ENCODE measurements at places on chromosomes 2 and 18.

- DNase-seq: no peak
Observed at GRCh38 chr2:71647356-71647755, 194.0 kb downstream of the DYSF start.

GRCh38 chr18:49631146-49631866, 69.4 kb downstream of the LIPG start:
- DNase-seq: no peak

- DNase-seq: no peak
Observed at GRCh38 chr18:9433671-9434121, 41.6 kb upstream of the RALBP1 start.

GRCh38 chr2:42906111-42906556, 113.8 kb upstream of the HAAO start:
- no peak for DNase-seq

DNA sequence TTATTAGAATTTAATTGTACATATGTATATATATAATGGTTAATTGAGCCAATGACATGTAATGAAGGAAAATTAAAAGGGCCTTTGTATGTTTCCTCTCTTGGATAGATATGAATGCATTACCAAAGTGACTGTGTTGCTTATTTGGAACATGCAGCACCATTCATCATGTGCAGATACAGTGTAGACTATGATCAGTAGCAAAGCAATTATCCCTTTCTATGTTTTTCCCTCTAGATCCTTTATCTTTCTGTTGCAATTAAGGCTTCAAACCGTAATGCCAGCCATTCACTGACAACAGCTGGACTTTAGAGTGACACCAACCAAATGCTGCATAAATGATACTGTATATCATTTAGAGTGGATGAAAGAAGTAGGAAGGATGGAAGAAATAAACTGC, 565.2 kb downstream of the NRXN1 start:
- DNase-seq: no peak

GRCh38 chr18:44054514-44054913, 626.2 kb upstream of the SETBP1 start:
- DNase-seq: no peak

DNA sequence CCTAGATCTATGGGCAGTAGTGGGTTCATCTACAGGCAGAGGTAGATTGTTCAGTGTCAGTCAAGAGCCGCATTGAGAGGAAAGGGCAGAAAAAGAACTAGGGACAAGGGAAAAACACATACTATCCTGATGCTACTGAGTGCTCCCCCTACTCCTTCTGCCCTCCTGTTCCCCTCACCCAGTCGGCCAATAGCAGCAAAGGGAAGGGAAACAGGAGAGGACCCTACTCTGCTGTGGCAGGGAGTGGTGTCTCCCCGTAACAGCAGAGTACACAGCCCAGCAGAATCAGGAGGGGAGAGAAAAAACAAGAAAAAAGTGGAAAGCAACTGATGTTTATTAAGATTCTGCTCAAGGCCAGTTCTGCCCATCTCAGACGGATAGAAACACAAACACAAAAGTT, 136.1 kb upstream of the CCDC150 start:
- DNase-seq: no peak

DNA sequence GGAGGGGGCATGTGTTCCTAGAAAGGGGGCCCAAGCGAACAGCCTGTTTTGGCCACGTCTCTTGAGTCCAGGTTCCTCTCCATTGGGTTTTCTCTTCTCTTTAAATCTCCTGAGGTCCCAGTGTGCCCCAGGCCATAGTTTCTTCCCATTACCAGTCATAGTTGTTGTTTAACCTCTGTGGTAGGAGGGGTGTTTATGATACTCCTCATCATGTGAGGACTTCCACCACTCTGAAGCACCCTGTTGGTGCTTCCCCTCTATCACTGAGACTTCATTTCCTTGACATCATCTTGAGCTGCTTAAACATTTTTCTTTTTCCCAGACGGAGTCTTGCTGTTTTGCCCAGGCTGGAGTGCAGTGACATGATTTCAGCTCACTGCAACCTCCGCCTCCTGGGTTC, 45.9 kb downstream of the WIPF1 start:
- no peak for DNase-seq

GRCh38 chr2:117492209-117492851, 322.2 kb upstream of the DDX18 start:
- no peak for DNase-seq

DNA sequence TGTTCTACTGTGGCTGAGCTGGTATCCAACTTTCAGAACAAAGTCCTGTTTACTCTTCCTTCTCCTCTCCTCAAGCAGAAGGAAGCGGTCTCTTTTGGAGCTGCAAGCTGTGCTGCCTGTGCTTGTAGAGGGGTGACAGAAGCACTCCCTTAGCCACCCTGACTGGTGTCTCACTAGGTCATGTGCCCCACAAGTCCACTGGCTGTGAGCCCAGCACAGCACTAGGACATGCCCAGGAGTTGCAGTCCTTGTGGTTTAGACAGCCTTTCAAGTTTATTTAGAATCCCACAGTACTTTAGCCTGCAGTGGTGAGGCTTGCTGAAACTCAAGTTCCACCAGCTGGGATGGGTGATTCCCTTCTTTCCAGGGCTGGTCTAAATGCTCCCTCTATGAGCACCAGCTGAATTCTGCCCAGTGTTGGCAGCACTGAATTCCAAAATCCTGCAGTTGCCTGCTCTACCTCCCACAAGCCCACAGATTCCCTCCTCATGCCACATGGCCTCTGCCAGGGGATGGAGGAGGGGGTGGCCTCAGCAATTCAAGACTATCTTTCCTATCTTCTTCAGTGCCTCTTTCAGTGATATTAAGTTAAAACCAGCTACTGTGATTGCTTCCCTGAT, 61.2 kb downstream of the CCDC85A start:
- no peak for DNase-seq

- DNase-seq: no peak
Observed at GRCh38 chr18:23137788-23138216, 2.5 kb downstream of the CABLES1 start.

- no peak for DNase-seq
Observed at GRCh38 chr2:3712831-3713503, 9.6 kb downstream of the DCDC2C start.

- no peak for DNase-seq
Observed at GRCh38 chr2:212001325-212001724, 537.3 kb downstream of the ERBB4 start.

- no peak for DNase-seq
Observed at GRCh38 chr2:218016810-218017209, 14.0 kb upstream of the TNS1 start.

- no peak for DNase-seq
Observed at GRCh38 chr2:80476535-80477117, 172.1 kb upstream of the LRRTM1 start.

DNA sequence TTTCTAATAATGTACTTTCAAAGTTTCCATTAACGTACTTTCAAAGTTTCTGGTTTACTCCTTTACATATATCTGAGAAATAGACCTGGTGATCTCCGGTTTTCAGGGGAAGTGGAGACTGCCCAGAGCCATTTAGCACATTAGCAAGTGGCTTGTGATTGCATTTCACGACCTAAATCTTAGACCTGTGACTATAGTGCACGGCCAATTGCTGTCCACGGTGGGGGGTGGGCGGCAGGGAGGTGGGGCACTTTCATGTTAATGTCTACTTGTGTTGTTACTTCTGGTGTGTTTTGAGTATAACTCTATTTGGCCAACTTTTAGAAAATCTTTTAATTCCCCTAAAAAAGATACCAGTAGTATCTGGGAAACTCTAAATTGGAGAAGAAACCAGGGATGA, 11.3 kb downstream of the GATA6 start:
- no peak for DNase-seq

DNA sequence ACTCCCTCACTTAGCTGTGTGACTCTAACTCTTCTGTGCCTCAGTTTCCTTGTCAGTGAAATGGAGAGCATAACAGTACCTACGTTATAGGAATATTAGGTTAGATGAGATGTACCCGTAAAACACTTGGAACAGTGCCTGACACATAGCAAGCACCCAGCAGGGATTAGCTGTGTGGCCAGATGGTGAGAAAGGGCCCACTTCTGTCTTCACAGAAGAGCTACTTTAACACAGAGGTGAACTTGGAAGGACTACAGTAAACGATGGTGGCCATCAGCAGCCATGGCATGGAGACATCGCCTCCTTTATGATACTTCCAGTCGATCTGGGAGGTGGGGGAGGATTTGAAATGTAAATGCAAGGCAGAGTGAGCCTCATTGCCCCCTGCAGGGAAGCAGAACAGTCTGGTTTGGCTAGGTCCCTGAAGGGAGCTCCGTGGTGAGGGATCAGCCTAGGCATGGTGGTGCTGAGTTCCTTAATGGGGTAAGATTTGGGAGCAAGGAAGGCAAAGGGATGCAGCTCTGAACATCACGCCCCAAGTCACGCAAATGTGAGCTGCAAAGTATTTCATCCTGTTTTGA, 101.7 kb upstream of the ALPP start:
- no peak for DNase-seq

DNA sequence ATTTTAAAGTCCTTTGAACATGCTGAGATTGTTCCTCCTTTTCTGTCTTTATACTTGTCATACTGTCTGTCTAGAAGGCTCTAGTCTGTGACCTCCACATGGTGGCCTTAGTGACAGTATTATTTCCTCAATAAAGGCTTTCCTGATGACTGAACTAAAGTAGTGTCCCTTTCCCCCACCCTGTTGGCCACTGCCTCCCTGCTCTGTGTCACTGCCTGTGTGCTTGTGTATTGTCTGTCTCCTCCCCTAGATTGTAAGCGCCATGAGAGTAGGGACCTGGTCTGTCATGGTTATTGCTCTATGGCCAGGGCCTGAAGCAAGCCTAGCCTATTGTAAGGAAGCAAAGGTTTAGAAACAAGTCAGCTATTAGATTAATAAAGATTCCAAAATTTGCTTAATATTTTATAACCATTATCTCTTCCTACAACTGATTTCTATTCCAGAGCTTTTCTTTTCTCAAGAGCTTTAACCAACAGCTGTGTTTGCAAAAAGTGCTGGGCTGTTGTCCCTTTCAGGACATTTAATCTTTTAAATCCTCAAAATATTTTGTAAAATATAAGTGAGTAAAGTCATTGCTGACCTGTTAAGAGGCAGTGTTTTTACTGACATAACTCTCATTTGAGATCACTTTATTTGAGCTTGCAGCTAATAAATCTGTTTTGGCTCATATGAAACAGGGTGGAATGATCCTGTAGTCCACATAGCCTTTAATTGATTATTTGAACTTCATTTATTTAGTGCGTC, 35.5 kb downstream of the DIS3L2 start:
- no peak for DNase-seq

DNA sequence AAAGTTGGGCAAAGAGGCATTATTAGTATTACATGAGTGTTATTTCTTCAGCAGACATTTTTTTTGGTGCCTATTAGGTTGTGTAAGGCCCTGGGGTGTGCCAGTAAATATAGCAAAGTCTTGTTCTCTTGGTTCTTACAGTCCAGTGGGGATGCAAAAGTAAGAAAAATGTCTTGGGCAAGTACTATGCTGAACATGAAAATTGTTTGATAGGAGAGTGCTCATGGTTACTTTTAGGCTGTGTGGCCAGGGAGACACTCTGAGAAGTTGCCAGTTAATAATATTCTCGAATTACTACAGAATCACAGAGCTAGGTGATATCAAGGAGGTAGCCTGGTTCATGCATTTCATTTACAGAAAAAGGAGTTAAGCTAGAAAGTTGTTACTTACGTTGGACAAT, 1.9 kb downstream of the AGFG1 start:
- no peak for DNase-seq

DNA sequence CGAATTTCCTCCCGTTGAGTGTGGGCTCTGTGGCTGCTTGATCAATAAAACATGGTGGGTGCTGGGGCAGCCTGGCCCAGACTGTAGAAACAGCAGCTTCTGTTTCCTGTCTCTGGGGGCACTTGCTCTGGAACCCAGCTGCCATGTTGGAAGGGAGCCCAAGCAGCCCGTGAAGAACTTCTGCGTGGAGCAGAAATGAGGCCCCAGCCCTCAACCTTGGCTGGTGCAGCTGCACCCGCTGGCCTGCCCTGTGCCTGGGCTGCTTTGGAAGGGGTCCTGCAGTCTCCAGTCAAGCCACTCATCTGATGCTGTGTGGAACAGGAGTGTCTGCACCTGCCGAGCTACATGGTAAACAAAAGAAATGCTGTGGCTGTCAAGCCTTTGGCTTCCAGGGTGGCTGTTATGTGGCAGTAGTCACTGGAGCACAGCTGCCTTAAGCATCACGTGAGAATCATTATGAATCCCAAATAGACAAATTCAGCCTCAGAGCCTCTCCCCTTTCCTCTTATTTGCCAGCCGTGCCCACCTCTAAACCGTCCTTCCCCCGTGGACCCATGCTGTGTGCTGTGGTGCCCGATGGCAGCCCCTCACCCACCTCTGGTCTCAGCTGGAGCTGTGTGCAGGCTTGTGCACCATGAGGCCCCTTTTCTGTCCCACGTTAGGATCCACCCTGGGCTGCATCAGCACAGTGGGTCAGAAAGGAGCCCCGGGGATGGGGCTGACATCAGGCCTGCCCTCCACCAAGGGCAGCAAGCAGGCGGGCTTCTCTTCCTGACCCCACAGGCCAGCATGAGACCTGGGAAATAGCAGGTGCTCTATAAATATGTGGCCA, 134.0 kb upstream of the HDAC4 start:
- DNase-seq: no peak

- no peak for DNase-seq
Observed at GRCh38 chr2:237725661-237726060, 72.9 kb upstream of the RBM44 start.

GRCh38 chr2:237141571-237142051, 55.9 kb downstream of the COPS8 start:
- DNase-seq: no peak

DNA sequence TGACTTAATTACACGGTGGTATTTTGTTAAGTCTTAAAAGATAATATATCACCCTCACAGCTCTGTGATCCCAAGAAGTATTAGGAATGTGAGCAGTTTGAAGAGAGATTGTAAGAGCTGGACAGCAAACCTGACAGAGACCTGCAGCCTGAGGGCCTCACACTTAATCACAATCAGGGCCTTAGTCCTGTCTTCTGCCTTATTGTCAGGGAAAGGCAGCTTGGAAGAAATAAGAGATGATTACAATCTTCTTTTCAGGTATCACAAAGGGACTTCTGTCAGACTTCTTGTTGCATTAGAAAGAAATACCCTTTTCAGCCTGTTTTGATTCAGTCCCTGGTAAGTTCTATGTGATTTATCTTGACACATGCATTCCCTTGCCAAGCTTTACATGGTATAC, 1433.8 kb upstream of the SLC39A10 start:
- no peak for DNase-seq

DNA sequence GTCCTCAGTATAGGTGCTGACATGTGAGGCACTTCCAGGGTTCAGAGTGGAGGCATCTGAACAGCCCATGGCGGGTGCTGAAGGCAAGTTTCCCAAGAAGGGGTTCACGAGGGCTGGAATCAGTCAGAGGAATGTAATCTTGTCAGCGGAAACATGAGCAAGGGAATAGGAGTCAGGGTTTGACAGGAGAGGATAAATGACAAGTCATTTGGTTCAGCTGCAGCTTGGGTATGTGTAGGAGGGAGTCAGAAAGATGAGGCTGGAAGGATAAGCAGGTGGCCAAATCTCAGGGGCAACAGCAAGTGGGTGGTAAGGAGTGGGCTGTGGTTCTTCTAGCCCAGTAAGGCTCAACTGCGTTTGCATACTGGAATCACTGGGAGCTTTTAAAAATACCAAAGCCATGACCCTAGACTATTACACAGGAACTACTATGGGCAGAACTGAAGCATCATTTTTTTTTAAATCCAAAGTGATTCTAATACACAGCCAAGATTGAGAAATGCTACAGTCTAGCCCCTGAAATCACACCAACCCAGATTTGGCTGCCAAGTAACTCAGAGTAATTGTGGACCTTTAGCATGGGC, 41.8 kb upstream of the NAB1 start:
- DNase-seq: no peak
